Stimulated activated CD4-positive, alpha-beta T cell treated with anti-CD3 and anti-CD28 coated beads, Interleukin-12 subunit alpha, Interleukin-12 subunit beta, amount 100 ng/mL, for 48 hours (primary cell): ENCODE measurements at places on chromosomes 13 and 19.

- DNase-seq: no peak
Observed at GRCh38 chr19:3412066-3412465, 45.7 kb downstream of the NFIC start.

DNA sequence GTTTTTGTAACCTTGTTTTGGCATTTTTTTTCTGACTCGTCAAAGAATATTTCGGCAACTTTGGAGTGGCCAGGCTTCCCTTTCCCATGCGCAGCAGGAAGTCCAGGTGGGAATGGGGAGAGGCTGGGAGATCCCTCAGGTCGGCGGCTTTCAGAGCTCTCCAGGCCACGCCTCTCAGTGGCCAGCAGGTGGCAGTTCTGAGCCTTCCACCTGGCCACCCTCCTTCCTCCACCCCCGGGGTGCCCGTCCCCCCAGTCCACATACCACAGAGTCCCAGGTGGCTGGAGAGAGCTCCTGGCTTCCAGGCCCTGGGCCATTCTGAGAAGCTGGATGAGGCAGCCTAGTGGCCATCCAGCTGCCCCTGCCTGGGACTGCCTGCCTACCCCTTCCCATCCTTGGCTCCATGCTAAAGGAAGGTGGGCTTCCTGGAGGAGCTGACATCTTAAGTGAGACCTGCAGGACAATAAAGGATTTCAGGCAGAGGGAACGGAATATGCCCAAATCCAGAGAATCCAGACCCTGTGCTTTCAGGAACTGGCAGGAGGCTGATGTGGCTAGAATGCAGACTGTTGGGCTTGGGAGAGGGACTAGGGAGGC is 46.3 kb downstream of the CCNE1 start:
- DNase-seq: no peak

- DNase-seq: no peak
Observed at GRCh38 chr13:107251341-107251740, 683.4 kb upstream of the ARGLU1 start.

DNA sequence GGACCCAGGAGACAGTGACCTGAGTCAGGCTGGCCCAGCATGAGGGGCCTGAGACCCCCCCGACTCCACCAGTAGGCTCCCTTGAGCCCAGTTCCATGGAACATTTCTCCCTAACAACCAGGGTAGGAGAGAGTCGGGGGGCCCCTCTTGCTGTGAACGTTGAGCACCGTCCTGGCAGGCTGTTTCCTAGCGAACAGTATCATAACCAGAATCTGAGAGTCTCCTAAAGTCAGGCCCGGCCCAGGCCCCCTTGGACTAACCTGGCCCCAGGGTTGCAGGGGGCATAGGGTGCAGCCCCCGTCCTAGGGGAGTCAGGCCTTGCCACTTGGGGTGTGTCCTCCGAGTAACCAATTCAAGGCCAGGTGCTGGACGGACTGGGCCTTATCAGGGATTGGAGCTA is 13.7 kb downstream of the TMEM150B start:
- DNase-seq: no peak

- DNase-seq: no peak
Observed at GRCh38 chr13:77047649-77048343, 20.8 kb upstream of the FBXL3 start.

GRCh38 chr13:24747248-24748060 is 16.5 kb upstream of the RNF17 start:
- DNase-seq: no peak

GRCh38 chr19:41327576-41328156 is 17.7 kb downstream of the CCDC97 start:
- peak; percentile 66 for DNase-seq
